ENCODE measurements at places on chromosomes 16 and 17. TPM values are rescaled to one million over a fixed set of nuclear protein-coding genes. Genes with fewer than 3 reads are reported as not detected.

The TENT4B gene
- 7.8 TPM for total RNA-seq

The ALOX12 gene
- total RNA-seq, result under 0.01 TPM

The ZNF423 gene
- total RNA-seq, result 1.6 TPM

The MPDU1 gene
- 57.8 TPM for total RNA-seq

The KRT34 gene
- 0.52 TPM for total RNA-seq

The GSDMA gene
- total RNA-seq, result 0.57 TPM

The RAB34 gene
- 26.6 TPM for total RNA-seq

The FAM83G gene
- 3.8 TPM for total RNA-seq

The GEMIN4 gene
- 13.3 TPM for total RNA-seq

The EVPL gene
- total RNA-seq, result 0.33 TPM

The RAB26 gene
- total RNA-seq, result 0.28 TPM

The COTL1 gene
- total RNA-seq, result 117 TPM

The PRSS36 gene
- total RNA-seq, result 5.7 TPM

All from thymus (tissue), 14 donors.